ENCODE measurements at places on chromosomes 1 and 21.

DNA sequence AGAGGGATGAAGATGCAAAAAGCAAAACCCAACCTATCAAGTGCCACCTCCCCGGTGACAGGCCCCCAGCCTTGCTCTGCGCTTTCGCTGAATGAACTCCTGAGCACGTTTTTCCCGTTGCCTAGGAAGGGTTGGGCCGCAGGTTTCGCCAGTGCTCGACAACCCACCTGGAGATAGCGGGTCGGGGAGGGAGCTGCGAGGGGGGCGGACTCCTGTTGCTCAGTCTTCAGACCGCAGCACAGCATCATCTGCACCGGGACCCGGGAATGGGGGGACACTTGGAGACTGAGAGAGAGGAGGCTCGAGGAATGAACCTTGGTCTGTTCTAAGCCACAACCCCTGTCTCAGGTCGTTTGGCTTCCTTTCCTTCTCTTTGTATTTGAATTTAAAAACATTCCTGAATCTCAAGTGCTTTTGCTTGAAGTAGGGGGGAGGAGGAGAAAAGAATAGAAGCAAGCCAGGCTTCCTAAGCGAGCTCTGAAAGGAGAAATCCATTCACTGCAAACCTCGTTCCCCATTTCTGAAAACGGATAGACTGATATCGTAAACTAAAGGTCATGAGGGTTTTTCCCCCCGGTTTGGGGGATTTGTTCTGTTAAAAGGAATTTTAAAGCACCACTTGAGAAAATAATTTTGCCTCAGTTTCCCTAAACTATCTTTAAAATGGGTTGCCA, 1.2 kb downstream of the AK5 start:
- no peak for DNase-seq

GRCh38 chr1:162235241-162235800, 141.3 kb downstream of the SPATA46 start:
- DNase-seq = no peak

DNA sequence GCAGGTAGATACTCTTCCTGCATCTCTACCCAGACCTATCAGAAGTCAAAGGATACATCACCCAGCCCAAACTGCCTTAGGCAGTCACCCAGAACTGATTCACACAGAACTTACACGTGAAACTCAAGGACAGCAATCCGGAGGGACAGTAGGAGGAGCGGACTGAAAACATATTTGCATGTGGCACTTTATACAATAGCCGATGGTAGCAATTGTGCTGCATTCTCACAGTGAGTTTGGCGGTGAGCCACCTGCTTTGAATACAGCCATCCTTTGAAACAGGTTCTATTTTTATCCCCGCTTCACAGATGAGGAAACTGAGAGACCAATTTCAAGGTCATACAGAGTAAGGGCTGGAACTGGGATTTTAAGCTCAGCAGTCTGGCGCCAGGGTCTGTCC, 69.5 kb downstream of the EDEM3 start:
- no peak for DNase-seq

DNA sequence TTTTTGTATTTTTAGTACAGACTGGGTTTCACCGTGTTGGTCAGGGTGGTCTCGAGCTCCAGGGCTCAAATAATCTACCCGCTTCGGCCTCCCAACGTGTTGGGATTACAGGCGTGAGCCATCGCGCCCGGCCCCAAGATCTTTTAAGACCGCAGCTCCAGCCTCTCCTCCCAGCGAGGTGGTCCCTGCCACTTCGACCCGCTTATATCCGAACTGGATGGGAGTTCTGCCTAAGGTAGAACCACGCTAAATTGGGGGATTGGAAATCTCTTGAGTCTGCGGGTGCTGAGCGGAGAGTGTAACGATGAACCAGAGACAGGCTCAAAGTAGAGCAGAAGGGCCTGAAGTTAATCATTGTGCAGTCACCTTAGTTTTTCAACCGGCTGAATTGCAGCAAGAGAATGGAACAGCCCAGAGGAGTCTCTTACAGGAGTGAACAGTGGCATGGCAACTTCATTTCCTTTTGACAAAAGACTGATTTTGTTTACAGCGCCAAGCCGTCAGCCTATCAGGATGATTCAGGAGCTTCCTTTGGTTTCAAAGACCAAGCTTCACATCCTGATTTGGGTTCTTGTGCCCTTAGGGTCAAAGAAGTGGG, 726 bp upstream of the CYB5R1 start:
- DNase-seq = no peak

- DNase-seq = no peak
Measured at GRCh38 chr1:28822799-28823198, 10.8 kb downstream of the OPRD1 start.

DNA sequence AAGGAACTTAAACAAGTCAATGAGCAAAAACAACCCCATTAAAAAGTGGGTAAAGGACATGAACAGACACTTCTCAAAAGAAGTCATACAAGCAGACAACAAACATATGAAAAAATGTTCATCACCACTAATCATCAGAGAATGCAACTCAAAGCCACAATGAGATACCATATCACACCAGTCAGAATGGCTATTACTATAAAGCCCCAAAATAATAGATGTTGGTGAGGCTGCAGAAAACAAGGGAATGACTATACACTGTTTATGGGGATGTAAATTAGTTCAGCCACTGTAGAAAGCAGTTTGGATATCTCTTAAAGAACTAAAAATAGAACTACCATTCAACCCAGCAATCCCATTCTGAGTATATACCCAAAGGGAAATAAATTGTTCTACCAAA, 51.2 kb downstream of the MRPL39 start:
- DNase-seq = no peak

GRCh38 chr1:33305016-33305415, 15.9 kb downstream of the A3GALT2 start:
- no peak for DNase-seq

- DNase-seq = no peak
Measured at GRCh38 chr21:23531444-23531843, 2075.8 kb downstream of the MRPL39 start.

- DNase-seq = no peak
Measured at GRCh38 chr1:226838456-226838855, 32.0 kb upstream of the PSEN2 start.

GRCh38 chr21:24450119-24450518, 1157.2 kb downstream of the MRPL39 start:
- no peak for DNase-seq

DNA sequence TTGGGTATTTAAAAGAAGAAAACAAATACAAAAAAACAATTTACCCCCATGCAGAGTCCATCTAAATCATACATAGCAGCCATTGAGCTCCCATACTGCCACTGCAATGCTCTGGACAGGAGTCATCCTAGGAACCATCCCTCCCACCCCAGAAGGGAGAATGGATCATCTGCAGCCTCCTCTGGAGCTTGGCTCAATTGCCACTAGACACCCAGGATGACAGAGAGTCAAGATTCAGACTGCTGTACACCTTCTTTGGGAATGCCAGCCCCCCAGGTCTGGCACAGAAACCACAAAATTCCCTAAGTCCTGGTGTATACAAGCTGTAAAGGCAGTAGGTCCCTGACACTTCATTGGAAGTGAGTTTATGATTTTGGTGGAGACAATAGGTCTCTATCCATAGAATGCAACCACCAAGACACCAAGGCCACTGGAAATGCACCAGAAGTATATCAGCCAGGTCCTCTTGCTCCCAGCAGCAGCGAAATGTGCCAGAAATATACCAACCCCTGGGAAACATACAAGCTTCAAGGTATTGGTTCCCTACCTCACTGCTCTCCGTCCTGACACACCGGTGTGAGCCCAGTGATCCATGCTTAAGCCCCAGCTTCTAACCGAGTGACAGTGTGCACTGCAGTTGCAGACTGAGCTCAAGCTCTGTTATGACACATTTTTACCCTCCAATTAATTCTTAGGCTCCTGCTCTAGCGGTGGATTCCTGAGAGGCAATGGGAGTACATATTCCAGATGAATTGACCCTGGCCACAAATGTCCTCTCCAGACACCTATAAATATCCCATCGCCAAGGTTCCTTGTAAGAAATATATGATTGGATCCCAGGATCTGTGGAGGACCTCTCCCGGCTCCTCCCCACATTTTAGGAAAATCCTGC, 4.4 kb downstream of the TAL1 start:
- no peak for DNase-seq

GRCh38 chr1:16186655-16187235, 25.7 kb downstream of the ARHGEF19 start:
- no peak for DNase-seq

DNA sequence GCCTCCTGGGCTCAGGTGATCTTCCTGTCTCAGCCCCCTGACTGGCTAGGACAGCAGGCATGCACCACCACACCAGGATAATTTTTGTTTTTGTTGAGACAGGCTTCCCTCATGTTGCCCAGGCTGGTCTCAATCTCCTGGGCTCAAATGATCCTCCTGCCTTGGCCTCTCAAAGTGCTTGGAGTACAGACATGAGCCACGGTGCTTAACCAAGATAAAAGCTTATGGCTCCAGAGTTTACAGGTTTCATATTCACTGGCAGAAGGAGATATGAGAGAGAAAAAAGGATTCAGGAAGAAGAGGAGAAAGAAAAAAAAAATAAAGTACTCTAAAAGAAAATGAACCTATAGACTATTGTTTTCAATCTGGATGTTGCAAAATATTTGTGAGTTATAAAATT, 748.8 kb upstream of the NCAM2 start:
- DNase-seq = no peak

- DNase-seq = no peak
Measured at GRCh38 chr1:116335850-116336624, 37.0 kb upstream of the ATP1A1 start.

- DNase-seq = no peak
Measured at GRCh38 chr1:43978551-43979260, at the start of gene B4GALT2. Gene B4GALT2, plus strand, starts transcription at chr1:43979210. Its CDS starts 1,951 bp downstream, at chr1:43981161.

DNA sequence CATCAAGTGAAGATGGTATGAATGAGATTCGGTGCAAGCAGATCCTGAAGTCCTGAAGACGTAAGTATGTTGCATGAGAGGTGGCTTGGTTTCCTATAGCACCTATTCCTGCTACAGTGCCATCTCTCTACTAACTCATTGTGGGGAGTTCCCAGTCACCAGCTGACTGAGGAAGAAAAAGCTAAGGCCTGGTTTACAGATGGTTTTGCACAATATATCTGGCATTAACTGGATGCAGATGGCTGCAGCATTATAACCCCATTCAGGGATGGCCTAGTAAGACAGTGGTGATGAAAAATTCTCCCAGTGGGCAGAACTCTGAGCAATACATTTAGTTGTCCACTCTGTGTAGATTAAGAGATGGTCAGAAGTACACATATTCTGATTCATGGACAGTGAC, 36.7 kb downstream of the RTCA start:
- no peak for DNase-seq

GRCh38 chr1:154864189-154864975, 5.7 kb downstream of the KCNN3 start:
- DNase-seq = no peak

GRCh38 chr1:194062962-194063361, 876.5 kb upstream of the B3GALT2 start:
- DNase-seq = no peak

- DNase-seq = no peak
Measured at GRCh38 chr1:31701091-31701736, 2.6 kb downstream of the COL16A1 start.

GRCh38 chr1:209758400-209758799, 2.5 kb downstream of the TRAF3IP3 start:
- DNase-seq = no peak

DNA sequence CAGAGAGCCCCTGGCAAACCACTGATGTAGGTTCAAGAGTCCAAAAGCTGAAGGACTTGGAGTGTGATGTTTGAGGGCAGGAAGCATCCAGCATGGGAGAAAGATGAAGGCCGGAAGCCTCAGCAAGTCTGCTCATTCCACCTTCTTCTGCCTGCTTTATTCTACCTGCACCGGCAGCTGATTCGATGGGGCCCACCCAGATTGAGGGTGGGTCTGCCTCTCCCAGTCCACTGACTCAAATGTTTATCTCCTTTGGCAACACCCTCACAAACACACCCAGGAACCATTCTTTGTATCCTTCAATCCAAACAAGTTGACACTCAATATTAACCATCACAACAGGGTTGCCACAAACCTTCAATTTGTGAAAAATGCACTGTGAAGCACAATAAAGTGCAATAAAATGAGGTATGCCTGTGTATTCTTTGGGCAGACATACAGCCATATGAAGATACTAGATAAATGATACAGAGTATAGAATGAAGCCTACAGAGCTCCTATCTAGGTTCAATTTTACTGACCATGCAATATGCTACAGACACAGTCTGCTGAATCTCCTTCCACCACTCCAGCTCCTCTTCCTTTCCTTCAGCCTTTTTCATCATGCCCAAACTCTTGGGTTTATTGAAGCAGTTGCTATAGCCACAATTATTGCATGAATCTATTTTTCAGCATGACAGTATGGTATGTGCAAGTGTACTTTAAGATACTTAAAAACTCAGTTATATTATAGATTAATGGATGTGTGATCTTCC, 24.0 kb upstream of the CDC42BPA start:
- DNase-seq = no peak

DNA sequence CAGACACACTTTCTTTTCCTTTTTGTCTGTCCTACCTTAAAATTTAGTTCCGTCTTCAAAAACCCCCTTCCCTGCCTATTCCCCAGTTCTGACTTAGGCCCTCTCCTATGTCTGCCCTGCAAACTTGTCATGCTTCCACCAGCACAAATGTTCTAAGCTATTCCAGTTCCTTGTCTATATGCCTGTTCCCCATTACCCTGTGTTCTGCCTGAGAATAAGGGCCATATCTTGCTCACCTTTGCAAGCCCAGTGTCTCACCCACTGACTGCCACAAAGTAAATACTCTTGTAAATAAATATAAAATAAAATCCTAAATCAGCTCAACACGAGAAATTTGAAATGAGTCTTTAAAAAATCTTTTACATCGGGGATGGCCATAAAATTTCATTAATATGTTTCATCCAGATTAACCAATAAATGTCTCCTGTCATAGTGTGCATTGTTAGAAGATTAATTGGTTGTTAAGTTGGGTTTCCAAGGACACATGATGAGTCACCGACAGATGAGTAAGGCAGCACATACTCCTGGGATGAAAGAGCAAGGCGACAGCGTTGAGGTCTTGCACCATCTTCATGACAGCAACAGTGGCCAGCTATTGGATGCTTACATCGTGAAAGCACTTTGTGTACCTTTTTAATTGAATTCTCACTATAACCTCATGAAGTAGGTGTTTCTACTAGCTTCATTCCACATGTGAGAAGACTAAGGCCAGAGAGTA, 92.6 kb upstream of the NGF start:
- DNase-seq = no peak

GRCh38 chr1:75615613-75616435, 4.9 kb upstream of the SLC44A5 start:
- DNase-seq = no peak

DNA sequence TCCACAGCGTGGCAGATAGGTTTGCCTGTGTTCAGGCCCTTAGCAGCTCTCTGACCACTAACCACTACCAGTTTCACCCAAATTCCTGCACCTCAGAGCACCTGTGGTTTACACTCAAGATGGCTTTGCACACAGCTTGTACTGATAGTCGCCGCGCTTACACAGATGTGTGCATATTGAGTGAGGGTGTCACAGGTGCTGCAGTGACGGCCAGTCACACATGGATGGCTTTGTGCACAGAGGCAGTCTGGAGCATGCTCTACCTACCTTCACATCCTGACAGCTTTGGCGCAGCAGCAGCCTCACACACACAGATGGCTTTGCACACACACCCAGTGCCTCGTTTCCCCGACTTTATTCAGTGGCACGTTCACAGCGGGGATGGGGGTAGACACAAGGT, 7.5 kb downstream of the DMAP1 start:
- no peak for DNase-seq

GRCh38 chr1:18880585-18880984, 21.1 kb upstream of the TAS1R2 start:
- DNase-seq = no peak

GRCh38 chr1:184684285-184685074, 70.2 kb downstream of the EDEM3 start:
- DNase-seq = no peak

GRCh38 chr1:59657873-59658465, 156.8 kb upstream of the HOOK1 start:
- DNase-seq = no peak

GRCh38 chr1:229344139-229344538, 1.3 kb upstream of the CCSAP start:
- DNase-seq = no peak
